Stimulated activated CD4-positive, alpha-beta T cell treated with anti-CD3 and anti-CD28 coated beads, TNF-alpha, amount 100 ng/mL, for 1 hour (primary cell): ENCODE measurements at places on chromosomes 1 and 21.

DNA sequence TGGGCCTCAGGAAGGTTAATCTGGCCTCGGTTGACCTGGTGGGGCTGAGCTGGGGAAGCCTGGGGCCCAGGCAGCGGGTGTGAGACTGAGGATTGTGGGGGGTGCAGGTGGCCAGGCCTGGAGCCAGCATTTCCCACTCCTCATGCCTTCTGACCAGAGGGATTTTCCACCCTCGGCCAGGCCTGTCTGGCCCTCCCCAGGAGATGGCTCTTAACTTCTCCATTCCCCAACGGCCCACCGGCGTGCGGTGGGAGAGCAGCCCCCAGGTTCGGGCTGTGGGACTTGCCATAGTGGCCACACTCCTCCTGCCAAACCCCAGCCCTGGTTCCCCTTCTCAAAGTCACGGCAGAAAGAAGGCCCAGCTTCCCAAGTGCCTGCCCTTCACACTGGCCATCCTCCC, 126.5 kb upstream of the RUNX3 start:
- DNase-seq = no peak

- DNase-seq = no peak
Measured at GRCh38 chr1:65255656-65256050, 53.7 kb upstream of the DNAJC6 start.

DNA sequence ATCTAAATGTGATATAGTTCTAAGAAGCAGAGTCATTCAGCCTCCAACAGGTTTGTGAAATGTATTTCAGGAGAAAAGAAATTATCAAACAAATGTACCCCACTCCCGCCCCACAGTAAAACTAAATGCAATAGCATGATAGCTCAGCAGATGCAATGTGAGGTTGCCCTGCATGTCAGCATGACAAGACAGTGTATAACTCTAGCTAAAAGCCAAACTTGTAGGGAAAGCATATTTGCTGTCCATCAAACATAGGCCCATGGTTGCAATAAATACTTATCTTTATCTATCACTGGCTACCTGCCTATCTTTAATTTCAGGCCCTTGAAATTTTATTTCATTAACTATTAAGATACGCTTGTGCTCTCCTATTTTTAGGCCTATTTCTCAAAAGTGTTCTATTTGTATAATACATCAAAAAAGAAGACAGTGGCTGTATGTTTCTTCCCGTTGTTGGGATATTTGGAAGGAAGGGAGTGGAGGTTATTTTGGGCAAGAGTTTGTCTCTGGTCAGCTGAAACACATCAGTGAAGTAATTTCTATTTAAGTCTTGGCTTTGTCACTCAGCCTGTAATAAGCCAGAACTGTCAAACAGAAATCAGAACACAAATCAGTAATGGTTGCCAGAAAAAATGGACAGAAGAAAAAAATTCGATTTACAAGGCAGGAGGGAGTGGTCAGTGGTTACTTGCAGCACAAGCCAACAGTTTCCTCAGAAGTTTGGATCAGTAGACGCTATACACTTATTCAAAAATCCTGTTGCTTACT, 307.4 kb upstream of the ADGRL2 start:
- DNase-seq = no peak

GRCh38 chr1:19577036-19577435, 67.1 kb upstream of the NBL1 start:
- no peak for DNase-seq

DNA sequence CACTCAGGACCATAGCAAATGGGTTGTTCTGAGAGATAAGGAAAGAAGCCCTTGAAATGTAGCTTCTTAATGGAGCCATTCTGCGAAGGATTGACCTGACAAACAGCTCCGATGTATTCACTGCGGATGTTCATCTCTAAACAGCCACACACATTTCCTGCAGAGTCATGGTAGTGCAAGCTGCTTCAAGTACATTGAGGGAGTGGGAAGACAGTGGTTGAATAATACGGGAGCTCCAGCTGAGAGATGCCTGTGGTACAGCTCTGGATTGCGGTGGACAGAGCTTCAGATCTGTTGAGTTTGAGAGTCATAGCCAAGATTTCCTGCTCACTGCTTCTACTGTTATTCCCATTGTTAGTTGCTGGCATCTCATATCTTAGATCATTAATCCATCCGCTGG, 86.6 kb downstream of the ZBTB18 start:
- no peak for DNase-seq

- peak; percentile 31 for DNase-seq
Measured at GRCh38 chr1:7940745-7941436, at the start of gene TNFRSF9. TSS of gene TNFRSF9 (minus strand) at chr1:7940839. CDS start at chr1:7939994, 845 bp downstream.

- DNase-seq = no peak
Measured at GRCh38 chr21:27647401-27647800, 680.5 kb upstream of the ADAMTS5 start.

- DNase-seq = no peak
Measured at GRCh38 chr21:27408826-27409225, 441.9 kb upstream of the ADAMTS5 start.

DNA sequence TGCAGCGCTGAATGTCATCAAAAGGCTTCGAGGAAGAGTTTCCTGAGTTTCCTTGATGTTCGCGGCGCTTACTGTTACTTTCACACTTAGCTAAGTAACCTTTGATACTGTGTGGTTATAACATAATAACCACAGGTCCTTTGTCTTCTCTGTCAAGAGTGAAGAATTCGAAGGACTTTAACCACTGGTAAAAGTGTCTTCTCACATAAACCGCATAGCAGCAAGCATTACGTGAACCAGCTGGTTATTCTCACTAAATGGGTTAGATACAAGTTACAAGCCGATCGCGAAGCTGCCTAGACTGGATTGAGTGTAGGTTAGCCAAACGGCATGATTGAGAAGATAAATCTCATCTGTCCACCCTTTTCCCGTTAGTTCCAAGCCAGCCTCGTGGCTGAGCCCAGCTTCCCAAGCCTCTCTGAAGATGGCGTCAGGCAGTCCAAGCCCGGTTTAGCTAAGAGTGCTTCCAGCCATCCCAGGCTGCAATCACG, 18.3 kb upstream of the IFNGR2 start:
- no peak for DNase-seq

GRCh38 chr1:207414606-207415108, 39.5 kb upstream of the CR2 start:
- no peak for DNase-seq
